Ascending aorta (tissue), 2 donors: ENCODE measurements at places on chromosomes 2 and 18.

- DNase-seq = no peak
These were observed 34.0 kb downstream of the MTHFD2 start for GRCh38 chr2:74232426-74232825.

GRCh38 chr18:11906926-11907874, 917 bp downstream of the MPPE1 start:
- no peak for DNase-seq

- DNase-seq = no peak
These were observed 531.9 kb downstream of the XIRP2 start for GRCh38 chr2:167420211-167420610.

- no peak for DNase-seq
These were observed 194.3 kb upstream of the ARL4C start for GRCh38 chr2:234691214-234691575.

GRCh38 chr2:102848366-102848839, 86.6 kb downstream of the TMEM182 start:
- no peak for DNase-seq

DNA sequence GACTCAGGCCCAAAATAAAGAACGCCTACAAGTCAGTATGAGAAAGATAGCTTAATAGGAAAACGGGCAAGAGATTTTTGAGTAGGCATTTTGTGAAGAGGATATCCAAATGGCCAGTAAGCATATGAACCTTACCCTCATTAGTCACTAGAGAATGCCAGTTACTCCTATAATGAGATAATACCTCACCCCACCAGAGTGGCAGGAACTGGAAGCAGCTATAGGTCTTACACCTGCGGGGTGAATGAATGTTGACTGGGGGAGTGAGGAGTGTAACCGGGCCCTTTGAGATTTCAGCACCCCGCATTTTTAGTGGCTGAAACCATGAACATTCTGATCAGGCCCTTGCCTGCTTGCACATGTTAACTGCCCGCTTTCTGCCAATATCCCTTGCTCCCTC, 7.5 kb upstream of the PTPN2 start:
- DNase-seq = no peak

- DNase-seq = no peak
These were observed 37.5 kb downstream of the TMEM37 start for GRCh38 chr2:119469131-119469530.

- no peak for DNase-seq
These were observed 151.0 kb downstream of the PMAIP1 start for GRCh38 chr18:60050821-60051220.

- DNase-seq = no peak
These were observed 36.2 kb downstream of the KIAA2012 start for GRCh38 chr2:202109139-202109736.

GRCh38 chr2:3379647-3380534, at the start of gene TRAPPC12:
Gene TRAPPC12 (plus strand): TSS chr2:3379694. CDS start chr2:3387624, 7,930 bp downstream.
- peak; percentile 57 for DNase-seq

DNA sequence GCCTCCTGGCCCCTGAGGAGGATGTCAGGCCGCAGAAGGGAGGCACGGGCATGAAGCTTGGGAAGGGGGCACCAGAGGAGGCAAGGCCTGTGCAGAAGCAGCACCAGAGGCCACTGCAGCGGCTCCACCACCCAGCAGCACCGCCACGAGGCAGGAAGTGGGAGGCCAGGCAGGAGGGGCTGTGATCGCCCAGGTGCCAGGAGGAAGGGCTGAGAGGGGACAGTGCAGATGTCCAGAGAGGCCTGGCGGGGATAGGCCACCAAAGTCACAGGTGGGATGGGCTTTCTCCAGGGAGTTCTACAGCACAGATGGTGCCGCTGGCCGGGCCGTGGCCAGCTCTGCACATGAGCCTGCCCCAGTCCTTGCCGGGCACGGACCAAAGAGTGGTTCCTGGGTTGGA, 6.0 kb upstream of the ALPI start:
- no peak for DNase-seq

GRCh38 chr2:30790879-30791278, 16.4 kb downstream of the CAPN13 start:
- DNase-seq = no peak

GRCh38 chr2:150705767-150706166, 218.3 kb upstream of the RND3 start:
- no peak for DNase-seq

DNA sequence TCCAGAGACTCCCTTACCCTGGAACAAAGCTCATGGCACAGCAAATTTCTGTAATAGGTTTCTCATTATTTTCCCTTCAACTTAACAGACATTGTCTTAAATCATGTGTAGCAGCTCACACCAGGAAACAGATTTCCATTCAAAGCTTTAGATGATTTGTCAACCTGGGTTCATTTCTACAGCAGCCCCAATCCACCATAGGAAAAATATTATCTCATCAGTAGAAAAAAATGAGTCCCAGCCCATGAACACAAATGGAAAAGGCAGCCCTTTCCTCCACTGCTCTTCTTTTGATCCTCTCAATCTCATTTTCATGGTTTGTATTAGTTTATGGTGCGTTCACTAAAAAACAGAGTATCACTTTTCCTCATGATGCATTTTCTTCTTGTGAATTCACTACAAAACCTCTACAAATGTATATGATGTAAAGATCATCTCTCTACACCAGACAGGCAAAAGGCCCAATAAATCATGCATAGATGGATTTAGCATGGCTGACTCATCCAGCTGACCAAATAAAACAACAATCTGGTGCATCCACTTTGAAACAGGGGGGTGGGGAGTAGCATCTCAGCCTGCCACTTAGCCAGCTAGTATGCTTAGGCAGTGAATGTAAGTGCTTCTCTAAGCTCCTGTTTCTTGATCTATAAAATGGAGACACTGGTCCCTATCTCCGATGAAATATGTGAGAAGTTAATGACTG, 78.6 kb downstream of the SATB2 start:
- no peak for DNase-seq
